GM06990 (cell line): ENCODE measurements at places on chromosomes 11 and 22.

- no peak for DNase-seq
Observed at GRCh38 chr22:48576333-48577013, 1251.2 kb downstream of the BRD1 start.

GRCh38 chr11:9726321-9727022, 62.6 kb downstream of the SWAP70 start:
- peak; percentile 48 for DNase-seq

- no peak for DNase-seq
Observed at GRCh38 chr11:133896642-133897330, 51.5 kb upstream of the SPATA19 start.

DNA sequence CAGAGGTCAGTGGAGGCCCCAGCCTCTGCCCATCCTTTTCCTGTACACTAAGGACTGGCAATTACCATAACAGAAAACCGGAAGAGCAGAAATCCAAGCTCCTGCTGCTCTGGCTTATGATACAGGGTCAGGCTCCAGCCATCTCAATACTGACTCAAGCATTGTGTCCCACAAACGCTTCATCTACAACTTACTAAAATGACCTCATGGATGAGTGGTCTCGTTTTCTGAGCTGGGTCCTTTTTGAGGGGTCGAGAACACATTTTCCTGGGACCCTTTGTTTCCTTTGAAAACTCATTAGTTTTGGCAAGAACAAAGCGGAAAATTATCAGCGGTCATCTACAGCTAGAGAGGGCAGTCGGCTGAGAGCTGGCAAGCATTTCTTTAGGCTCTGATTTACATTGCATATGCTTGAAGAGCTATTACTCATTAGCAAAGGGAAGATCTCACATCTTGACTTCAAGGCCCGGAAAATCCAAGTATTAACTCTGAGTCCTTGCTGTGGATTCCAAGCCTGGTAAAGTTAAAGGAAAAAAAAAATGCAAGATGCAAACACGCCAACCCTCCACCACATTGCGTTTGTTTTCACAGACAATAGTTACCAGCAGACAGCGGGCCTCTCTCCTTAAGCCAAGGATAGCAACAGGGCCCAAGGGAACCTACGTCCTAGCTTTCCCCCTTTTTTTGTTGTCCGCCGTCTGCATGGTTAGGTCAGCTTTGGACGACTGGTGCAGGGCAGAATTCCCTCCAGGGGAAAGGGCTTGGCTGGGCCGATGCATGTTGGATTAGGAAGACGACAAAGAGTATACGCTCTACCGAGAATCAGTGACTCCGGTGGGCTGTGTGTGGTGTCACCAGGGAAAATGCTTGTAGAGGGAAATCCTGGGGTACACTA, 1.8 kb downstream of the TESMIN start:
- DNase-seq, result no peak
